Esophagus muscularis mucosa (tissue), 4 donors: ENCODE measurements at places on chromosomes 11 and 22. TPM values are rescaled to one million over a fixed set of nuclear protein-coding genes. Genes with fewer than 3 reads are reported as not detected.

- H3K36me3 ChIP-seq, result no peaks in the 10 kb centered on the region
- DNase-seq, result no peak
- H3K27ac ChIP-seq, result no peak overlapping the region
- peaks cover 41% of the 10 kb centered on the region for H3K27me3 ChIP-seq
- H3K4me1 ChIP-seq, result peaks cover 3% of the 10 kb centered on the region
- H3K4me3 ChIP-seq, result no peak overlapping the region
Observed at GRCh38 chr11:67574938-67575337, 8.7 kb upstream of the GSTP1 start.

DNA sequence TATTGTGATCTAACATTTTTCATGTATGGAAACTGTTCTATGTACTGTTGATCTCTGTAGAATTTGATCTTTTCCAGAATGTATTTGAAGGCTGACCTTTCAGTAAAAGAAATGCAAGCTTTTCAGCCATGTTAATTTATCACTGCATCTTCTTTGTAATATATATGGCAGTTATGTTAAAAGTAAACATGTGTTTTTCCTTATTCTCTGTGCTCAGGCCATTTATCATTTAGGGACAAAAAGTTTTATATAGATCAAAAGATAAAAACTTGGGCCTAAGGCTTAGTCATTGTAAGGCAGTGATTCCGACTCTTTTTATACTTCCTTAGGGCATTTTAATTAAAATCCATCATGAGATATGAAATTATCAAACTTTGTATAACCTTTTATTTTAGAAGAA, 48.7 kb downstream of the KDM2A start:
- DNase-seq, result no peak
- peaks cover 45% of the 10 kb centered on the region for H3K4me1 ChIP-seq
- no peak overlapping the region for H3K27ac ChIP-seq
- no peak overlapping the region for H3K4me3 ChIP-seq
- H3K36me3 ChIP-seq, result no peaks in the 10 kb centered on the region
- H3K27me3 ChIP-seq, result no peaks in the 10 kb centered on the region

DNA sequence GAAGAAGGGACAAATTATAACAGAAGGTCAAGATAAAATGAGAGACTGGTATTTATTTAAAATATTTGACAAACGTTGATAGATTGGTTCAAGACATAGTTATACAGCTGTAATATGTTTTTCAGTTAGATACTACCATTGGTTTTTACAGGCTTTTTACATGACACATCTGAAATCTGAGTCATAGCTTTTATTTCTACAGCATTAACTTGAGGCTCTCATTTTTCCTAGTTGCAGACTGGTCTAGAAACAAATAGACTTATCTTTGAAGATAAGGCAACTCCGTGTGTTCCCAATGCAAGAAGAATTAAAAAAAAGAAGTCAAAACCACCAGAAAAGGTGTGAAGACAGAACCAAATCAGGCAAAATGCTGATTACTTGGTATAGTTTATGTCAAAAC, 31.3 kb downstream of the CEP57 start:
- no peak for DNase-seq
- no peaks in the 10 kb centered on the region for H3K4me1 ChIP-seq
- no peak overlapping the region for H3K27ac ChIP-seq
- H3K4me3 ChIP-seq, result no peak overlapping the region

GRCh38 chr11:134385171-134385570, 26.9 kb downstream of the B3GAT1 start:
- no peaks in the 10 kb centered on the region for H3K27me3 ChIP-seq
- no peaks in the 10 kb centered on the region for H3K4me1 ChIP-seq

DNA sequence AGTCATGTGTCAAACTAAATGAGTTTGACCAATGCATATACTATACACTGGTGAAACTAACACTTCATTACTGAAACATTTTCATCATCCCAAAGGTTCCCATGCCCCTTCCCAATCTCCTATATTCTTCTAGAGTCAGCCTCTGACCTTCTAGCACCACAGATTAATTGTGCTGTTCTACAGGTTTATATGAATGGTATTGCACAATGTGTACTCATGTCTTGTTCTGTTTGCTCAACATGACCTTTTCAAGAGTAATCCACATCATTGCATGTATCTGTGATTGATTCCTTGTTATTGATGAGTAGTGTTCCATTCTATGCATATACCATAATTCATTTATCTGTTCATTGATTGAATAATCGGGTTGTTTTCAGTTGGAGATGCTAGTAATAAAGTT, 7.5 kb upstream of the OR8G1 start:
- no peak overlapping the region for H3K4me3 ChIP-seq
- H3K4me1 ChIP-seq, result no peaks in the 10 kb centered on the region
- no peak overlapping the region for H3K27ac ChIP-seq
- no peaks in the 10 kb centered on the region for H3K36me3 ChIP-seq

- H3K27ac ChIP-seq, result no peak overlapping the region
- peaks cover 24% of the 10 kb centered on the region for H3K4me1 ChIP-seq
- H3K4me3 ChIP-seq, result no peak overlapping the region
- no peak for DNase-seq
- peaks cover 4% of the 10 kb centered on the region for H3K36me3 ChIP-seq
- no peaks in the 10 kb centered on the region for H3K27me3 ChIP-seq
Observed at GRCh38 chr11:75198278-75198973, 42.1 kb upstream of the TPBGL start.

GRCh38 chr11:126355926-126356897, 726 bp downstream of the ST3GAL4 start:
- no peaks in the 10 kb centered on the region for H3K27me3 ChIP-seq
- H3K4me1 ChIP-seq, result peaks cover 94% of the 10 kb centered on the region
- no peak for DNase-seq

Gene NLRP14
- total RNA-seq, result not detected

Gene GAL3ST3
- total RNA-seq, result 0.83 TPM

Gene MS4A4A
- 15.8 TPM for total RNA-seq

Gene SLC22A9
- not detected for total RNA-seq

Gene RFPL3
- not detected for total RNA-seq
